ENCODE measurements at places on chromosomes 7 and 10.
A peak's percentile ranks its signal among the peaks of the same experiment; 100 is the strongest.

- no peak for DNase-seq
Measured at GRCh38 chr10:107163076-107163855, 1.2 kb downstream of the SORCS1 start.

DNA sequence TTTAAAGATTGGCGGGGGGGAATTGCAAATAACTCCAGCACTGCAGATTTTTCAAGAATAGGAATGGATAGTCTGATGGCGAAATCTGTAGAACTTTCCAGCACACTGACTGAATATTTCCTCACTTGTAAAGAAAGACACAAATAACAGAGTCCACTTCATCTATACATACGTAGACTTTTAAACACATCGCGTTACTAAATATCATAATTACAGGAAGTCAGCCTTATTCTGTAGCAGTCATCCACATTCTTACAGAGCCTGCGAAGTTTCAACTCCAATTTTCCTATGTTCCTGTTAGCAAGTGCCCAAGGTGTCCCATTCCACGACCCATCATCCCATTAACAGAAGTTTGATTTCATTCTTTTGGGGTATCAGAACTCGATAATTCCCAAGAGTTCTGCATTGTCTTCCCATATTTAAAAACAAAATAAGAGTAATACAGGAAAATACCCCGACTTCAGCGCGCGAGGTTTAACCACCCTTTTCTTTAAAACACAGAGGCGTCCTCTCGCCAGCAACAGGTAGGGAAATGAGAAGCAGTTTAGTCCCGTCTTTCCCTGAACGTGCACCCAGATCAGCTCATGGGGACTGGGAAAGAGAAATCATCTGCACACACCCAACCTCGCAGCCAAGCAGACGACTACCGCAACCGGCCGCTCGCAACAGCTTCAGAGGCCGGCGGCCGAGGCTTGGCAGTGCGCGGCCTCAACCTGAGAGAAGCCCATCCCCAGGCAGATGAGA is 880 bp downstream of the HERC4 start:
- DNase-seq, result peak; percentile 23

GRCh38 chr10:4013651-4014121 is 228.7 kb upstream of the KLF6 start:
- peak; percentile 14 for DNase-seq

GRCh38 chr7:104928721-104929400 is 85.1 kb upstream of the KMT2E start:
- DNase-seq, result no peak

DNA sequence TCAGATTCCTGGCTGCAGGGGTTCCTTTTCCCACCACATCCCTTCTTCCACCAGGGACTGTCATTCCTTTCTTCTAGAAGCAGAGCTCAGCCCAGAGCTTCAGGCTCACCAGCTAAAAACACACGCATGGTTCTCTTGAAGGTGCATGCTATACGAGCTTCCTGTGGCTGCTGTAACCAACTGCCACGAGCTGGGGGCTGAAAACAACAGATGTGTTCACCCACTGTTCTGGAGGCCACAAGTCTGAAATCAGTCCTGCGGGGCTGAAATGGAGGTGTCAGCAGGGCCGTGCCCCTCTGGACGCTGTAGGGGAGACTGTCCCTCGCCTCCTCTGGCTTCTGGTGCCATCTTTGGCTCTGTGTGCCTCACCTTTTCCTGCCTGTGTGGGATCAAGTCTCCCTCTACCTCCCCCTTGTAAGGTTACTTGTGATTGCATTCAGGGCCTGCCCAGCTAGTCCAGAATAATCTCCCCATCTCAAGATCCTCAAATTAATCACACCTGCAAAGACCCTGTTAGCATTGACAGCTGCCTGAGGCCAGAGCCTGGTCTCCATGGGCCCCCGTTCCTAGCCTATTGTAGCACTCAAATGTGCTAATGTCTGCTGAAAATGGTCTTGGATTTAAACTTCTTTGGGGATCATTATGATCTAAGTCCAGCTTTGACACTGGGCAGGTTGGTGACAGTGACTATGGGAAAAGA is 13.7 kb downstream of the RAB19 start:
- DNase-seq, result no peak

- DNase-seq, result no peak
Measured at GRCh38 chr7:91598791-91599190, 281.7 kb downstream of the MTERF1 start.

GRCh38 chr7:145156834-145157233 is 321.0 kb upstream of the TPK1 start:
- DNase-seq, result no peak

- DNase-seq, result no peak
Measured at GRCh38 chr10:74934100-74934812, 107.9 kb downstream of the KAT6B start.

GRCh38 chr10:22978287-22978686 is 50.4 kb downstream of the ARMC3 start:
- DNase-seq, result no peak

GRCh38 chr10:84095811-84096497 is 43.4 kb upstream of the GHITM start:
- DNase-seq, result peak; percentile 34

- DNase-seq, result no peak
Measured at GRCh38 chr7:2258661-2259365, 16.8 kb downstream of the NUDT1 start.

- no peak for DNase-seq
Measured at GRCh38 chr10:50636618-50637579, 13.1 kb upstream of the SGMS1 start.

DNA sequence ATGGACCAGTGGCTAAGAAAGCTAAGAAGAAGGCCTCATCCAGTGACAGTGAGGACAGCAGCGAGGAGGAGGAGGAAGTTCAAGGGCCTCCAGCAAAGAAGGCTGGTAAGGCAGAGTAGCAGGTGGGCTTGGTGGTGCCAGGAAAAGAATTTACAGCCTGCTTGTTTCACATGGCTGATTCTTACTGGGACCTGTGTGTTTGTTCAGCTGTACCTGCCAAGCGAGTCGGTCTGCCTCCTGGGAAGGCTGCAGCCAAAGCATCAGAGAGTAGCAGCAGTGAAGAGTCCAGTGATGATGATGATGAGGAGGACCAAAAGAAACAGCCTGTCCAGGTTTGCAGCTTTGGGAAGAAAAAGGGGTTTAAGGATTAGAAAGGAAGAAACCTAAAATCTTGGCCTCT is 5.0 kb downstream of the NOLC1 start:
- no peak for DNase-seq

- no peak for DNase-seq
Measured at GRCh38 chr10:114245121-114245791, 6.2 kb downstream of the VWA2 start.

- DNase-seq, result no peak
Measured at GRCh38 chr10:30493609-30494530, 59.9 kb downstream of the MAP3K8 start.

GRCh38 chr10:84715911-84716310 is 387.5 kb downstream of the CCSER2 start:
- DNase-seq, result no peak

DNA sequence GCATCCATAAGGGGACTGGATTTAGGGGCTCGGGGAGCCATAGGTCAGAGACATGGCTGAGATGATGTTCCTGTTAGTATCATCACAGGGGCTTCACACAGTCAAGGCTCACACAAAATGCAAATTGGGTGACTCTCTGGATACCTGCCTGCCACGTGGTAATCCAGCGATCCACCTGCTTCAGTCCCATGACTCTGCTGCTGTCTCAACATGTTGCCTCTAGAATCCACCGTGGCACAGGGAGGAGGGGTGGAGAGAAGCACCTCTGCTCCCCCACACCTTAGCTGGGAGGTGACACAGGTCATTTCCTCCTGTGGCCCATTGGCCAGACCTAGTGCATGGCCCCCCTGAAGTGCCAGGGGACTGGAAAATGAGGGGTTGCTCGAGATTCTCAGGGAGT is 83.1 kb downstream of the CDH23 start:
- no peak for DNase-seq

- no peak for DNase-seq
Measured at GRCh38 chr10:62183442-62183841, 85.2 kb downstream of the RTKN2 start.

- peak; percentile 41 for DNase-seq
Measured at GRCh38 chr7:44240983-44241510, 40.3 kb downstream of the YKT6 start.

All from right lung (tissue), 10 donors.